ENCODE measurements at places on chromosomes 2 and 18.

DNA sequence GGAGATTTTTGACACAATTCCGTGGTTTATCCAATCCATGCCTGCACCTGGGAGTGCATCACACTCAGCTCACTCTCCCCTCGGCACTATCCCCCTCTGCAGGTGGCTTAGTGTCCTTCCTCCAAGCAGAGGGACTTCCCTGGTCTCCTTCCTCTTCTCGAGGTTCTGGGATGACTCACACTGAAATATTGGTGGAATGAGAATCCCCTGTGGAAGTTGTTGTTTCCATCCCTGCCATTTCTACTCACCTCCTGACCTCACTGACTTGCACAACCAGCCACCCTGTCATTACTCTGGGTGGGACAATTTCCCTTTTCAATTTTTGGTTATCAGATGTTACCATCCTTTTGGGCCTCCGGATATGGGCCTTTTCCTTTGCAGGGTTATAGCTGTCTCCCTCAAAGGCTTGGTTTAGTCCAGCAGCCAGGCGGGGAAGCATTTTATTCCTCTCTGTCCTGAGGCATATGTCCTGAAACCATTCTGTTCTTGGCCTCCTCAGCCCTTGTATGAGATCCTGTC lies 59.9 kb downstream of the PTPRM start:
- no peak for DNase-seq

DNA sequence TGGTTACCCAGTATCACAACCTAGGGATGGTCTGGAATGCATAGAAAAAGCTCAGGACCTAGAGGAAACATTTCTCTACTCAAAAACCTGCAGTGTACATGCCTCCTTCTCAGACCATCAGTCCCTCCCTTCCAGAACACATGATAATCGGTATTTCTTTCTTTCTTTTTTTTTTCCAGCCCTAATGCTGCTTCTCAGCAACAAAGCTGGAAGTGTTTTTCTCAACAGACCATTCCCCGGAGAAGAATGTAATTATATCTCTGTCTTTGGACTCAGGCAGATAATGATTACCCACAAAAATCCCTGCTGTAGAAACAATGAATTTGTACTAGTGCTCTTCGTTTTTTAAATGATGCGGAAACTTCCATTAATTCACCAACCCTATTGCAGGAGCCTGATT lies 44.1 kb upstream of the NDUFV2 start:
- DNase-seq = no peak

DNA sequence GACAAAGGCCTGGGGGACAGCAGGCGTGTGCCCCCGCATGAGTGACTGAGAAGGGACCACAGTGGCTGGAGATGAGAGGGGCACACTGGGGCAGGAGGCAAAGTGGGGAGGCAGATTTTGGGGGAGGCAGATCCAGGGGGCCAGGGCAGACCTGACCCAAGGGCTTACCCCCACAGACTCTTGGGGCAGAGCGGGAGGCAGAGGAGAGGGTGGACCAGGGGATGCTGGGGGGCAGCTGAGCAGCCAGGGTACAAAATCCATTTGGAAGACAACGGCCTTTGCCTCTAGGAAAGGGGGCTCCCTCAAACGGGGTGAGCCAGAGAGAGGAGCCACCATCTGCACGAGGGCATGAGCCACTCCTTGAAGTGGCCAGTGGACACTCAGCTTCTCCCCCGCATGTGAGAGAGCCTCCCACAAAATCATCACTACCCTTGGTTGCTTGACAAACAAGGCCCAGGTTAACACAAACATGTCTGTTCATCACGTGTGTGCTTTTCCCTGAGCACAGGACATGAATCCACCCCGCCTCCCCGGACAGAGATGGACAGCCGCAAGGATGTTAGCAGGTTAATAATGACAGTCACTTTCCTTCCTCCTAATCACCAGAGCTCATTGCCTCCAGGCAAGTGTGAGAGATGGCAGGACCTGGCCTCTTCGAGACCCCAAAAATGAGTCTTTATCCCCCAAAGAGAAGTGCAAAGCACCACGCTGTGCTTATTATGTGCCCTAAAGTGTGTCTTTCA lies 72.0 kb upstream of the RAB6C start:
- DNase-seq = no peak

DNA sequence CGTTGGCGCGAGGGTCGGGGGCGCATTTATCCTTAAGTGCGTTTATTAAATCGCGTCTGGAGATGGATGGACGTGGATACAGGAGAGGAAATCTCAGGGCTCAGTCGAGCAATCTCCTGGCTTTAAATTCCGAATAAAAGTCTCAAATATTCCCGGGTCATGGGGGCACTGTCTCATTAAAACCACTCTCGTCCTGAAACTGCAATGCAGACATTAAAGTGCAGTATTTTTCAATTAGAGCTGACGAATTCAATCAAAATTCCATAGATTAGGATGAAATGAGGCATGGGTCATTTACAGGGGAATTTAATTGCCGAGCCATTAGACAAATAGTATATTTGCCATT lies 10.7 kb upstream of the GBX2 start:
- DNase-seq = no peak

GRCh38 chr2:221293949-221294742 lies 278.0 kb downstream of the EPHA4 start:
- no peak for DNase-seq

DNA sequence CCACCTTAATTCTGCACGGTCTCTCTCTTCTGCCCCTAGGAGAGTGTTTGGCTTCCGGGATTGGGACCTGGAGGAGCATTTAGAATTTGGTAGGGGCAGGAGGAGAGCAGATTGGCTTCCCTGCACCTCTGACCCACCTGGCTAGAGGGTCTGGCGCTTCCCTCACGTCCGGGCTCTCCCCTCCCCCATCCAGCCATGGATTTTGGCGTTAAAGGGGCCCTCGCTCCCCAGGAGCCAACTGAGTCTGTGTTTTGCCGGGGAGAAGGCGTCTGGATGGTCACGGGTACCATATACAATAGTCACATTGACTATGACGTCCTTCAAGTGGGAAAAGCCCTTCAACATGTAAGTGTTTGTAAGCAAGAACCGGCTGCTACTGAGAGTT lies 6.6 kb downstream of the HOXD3 start:
- no peak for DNase-seq

DNA sequence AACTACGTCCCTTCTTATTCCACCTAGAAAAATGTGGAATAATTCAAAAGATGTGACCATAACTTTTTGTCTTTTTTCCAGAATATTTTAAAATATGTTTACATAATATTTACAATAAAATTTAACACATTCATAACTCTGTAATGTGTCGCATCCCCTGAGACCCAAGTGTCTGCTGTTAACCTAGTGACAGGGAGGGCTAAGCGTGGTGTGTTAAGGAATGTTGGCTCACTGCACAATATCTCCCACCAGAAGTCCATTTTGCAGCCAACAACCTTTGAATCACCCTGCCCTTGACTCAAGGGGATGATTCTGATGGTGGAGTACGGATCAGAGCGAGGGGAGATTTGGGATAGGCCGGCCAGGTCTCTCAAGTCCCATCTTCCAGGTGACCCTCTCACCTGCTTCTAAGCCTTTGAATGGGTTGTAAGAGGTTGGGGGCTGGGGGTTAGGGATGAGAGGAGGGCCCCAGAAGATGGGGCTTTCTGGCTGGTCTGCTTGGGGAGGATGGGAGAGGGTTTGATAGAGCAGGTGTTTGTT lies 43.3 kb downstream of the SERTAD2 start:
- DNase-seq = no peak

DNA sequence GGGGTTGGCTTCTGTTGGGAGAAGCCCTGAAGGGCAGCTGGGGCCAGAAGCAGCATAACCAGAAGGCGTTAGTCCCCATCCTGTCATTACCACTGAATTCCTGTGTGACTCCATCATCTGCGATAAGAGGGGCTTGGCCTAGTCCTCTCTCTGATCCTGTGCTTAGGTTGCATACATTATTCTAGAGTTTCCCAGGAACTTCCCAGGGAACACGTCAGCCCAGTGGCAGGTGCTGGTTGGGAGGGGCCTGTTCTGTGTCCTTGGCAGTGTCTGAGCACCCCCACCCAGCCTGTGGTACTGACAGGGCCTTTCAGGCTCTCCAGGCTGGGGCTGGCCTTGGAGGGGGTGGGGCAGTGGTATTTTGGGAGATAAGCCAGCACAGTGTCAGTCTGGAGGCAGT lies 4.5 kb upstream of the TOGARAM2 start:
- no peak for DNase-seq

GRCh38 chr2:167637741-167638140 lies 609.7 kb downstream of the STK39 start:
- no peak for DNase-seq

DNA sequence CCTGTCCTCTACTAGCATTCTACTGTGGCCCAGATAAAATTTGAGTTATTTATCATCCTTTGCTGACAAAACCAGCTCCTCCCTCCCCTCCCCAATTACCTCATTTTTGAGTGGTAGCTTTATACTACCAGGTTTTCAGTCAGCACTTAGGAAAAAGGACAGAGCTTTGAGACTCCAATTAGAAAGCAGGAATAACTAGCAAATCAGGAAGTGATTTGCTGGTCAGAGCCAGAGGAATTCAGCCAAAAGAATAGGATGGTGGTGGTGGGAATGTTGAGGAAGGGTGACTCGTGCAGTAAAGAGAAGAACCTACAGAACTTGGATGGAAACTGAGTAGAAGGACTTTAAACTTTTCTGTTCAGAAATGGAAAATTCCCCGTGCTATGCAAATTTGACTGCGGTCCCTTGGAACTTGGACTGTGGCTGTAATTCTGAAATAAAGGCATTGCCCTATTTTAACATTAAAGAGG lies 3.7 kb downstream of the MYL12B start:
- DNase-seq = no peak

DNA sequence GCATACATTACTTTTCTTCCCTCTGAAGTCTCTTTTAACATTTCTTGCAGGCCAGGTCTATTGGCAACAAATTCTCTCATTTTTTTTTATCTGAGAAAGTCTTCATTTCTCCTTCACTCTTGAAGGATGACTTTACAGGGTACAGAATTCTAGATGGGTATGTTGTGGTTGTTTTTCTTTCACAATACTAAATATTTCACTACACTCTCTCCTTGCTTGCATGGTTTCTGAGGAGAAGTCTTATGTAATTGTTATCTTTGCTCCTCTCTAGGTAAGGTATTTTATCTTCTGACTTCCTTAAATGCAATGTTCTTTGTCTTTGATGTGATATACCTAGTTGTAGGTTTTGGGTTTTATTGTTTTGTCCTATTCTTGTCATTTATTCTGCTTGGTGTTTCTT lies 371.1 kb downstream of the FIGN start:
- no peak for DNase-seq

DNA sequence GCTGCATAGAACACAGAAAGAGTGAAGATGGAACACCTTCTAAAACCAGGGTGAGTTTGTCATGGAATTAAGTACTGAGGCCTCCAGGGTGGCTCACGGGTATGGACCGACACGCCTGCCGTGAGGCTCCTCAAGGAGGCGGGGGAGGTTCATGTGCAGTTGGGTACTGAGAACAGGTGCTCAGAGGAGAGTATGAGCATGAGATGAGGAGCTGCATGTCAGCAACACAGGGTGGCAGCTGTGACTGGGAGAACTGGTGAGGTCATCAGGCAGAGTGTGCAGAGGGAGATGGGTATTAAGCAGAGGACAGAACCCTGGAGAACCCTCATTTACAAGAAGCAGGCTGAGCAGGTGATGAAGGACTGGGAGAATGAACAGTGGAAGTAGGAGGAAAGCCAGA lies 63.2 kb upstream of the KLHL29 start:
- no peak for DNase-seq

DNA sequence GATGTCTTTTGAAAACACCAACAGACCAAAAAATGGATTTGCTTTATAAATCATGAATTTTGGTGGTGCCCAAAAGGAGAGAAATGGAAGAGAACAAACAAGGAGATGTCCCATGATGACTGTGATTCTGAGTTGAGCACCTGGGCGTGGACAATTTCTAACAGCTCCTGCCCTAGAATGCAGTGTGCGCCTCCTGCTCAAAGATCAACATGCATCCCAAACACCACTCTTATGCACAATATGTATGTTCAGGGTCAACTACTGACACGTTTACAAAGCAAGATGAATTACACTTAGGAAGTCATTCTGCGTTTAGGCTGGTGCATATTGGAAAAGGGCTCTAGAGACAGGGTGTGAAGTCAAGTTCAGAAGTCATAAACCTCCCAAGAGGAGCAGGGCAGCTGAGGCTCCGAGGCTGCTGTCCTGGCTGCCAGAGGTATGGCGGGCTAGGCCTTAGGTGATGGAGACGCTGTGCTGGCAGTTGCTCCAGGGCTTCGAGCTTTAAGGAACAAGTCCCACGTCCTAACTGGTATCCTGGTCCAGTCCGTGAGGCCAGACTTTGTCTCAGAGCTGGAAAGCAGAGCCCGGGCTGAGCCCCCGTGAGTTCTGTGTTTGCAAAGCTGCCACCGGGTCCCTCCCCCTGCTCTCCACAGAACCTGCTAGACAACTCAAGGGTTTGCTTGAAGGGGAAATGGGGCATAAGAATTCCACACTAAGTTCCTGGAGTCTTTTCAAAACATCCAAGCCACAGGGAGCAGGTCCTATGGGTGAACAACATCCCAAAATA lies 74.0 kb downstream of the ZNF516 start:
- DNase-seq = no peak

DNA sequence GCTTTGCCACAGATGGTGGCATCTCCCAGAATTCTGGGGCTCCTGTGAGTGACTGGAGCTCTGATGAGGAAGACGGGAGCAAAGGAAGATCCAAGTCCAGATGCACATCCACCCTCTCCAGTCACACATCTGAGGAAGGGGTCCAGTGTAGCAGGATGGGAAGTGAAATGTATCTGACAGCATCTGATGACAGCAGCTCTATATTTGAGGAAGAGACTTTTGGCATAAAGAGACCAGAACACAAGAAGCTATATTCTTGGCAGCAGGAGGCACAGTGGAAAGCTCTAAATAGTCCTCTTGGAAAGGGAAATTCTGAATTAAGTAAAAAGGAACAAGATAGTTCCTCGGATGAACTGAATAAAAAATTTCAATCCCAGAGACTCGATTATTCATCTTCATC lies 23.5 kb upstream of the C1GALT1C1L start:
- DNase-seq = no peak

- no peak for DNase-seq
These were observed 31.4 kb downstream of the AQP12A start for GRCh38 chr2:240722796-240723735.

DNA sequence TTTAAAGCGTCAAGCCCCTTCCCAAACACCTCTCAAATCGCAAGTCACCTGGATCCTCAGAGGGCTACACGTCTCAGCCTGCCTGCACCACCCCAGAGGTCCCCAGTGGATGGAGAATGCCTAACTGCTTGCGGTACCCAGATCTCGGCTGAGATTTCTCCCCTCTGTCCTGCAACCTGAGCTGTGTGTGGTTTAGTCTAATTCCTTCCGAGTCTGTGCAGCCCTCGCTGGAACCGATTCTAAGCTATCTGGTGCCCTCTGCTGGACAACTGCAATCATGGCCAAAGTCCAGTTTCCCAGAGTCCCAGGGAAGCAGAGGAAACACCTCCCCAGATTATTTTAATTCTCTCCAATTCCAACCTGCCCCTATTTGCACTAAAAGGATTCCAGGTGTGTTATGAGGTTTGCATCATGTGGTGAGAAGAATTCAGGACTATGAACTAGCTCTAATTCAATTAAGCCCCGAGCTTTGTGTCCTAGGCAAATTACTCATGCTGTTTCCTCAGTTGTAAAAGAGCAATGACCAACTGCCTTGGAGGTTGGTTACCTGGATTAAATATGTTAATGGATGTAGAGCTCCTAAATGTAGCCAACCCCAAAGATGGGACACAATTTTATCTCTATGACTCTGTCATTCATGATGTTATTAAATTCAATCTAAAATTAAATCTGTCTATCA lies 276.1 kb upstream of the NCKAP5 start:
- peak; percentile 38 for DNase-seq

Data from GM18507 (cell line).